ENCODE measurements at places on chromosomes 4 and X. TPM values are rescaled to one million over a fixed set of nuclear protein-coding genes. Genes with fewer than 3 reads are reported as not detected.

GRCh38 chrX:77527233-77528001 is 80.2 kb downstream of the FGF16 start:
- DNase-seq: no peak

PNMA5 gene
- 0.37 TPM for total RNA-seq

GRCh38 chr4:158819942-158820786 is 51.3 kb downstream of the FNIP2 start:
- DNase-seq: no peak

GRCh38 chr4:55358246-55358645 is 12.2 kb downstream of the SRD5A3 start:
- DNase-seq: no peak

HS3ST1 gene
- not detected for total RNA-seq

NUDT11 gene
- 0.27 TPM for total RNA-seq

DNASE1L1 gene
- total RNA-seq: 29.7 TPM

- DNase-seq: no peak
These were observed 879.9 kb downstream of the ARAP2 start for GRCh38 chr4:35364321-35364870.

All from CD4-positive, CD25-positive, alpha-beta regulatory T cell (primary cell).